ENCODE measurements at places on chromosomes 3 and 15.

- no peak for DNase-seq
Observed at GRCh38 chr15:57827021-57827420, 120.5 kb downstream of the POLR2M start.

GRCh38 chr15:80275961-80276360 is 23.9 kb upstream of the CTXND1 start:
- no peak for DNase-seq

GRCh38 chr3:81435050-81435449 is 326.4 kb downstream of the GBE1 start:
- DNase-seq = no peak

DNA sequence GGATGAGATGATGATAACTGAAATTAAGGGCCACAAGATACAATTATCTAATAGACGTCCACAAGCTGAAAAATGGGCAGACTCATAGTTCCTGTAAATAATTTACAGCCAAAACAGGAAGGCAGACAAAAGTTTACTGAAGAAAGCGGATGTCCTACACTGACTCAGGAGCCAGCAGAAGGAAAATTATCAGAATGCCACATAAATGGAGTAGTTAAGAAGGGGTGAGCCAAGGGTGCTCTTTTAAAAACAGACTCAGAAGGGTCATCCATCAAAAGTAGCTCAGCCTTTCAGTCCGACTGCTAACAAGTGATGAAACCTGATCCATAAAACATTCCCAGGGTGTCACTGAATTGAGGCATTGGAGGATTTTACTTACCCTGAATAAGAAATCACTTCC is 39.8 kb downstream of the TUSC7 start:
- no peak for DNase-seq

GRCh38 chr3:31285833-31286486 is 246.8 kb upstream of the STT3B start:
- no peak for DNase-seq

DNA sequence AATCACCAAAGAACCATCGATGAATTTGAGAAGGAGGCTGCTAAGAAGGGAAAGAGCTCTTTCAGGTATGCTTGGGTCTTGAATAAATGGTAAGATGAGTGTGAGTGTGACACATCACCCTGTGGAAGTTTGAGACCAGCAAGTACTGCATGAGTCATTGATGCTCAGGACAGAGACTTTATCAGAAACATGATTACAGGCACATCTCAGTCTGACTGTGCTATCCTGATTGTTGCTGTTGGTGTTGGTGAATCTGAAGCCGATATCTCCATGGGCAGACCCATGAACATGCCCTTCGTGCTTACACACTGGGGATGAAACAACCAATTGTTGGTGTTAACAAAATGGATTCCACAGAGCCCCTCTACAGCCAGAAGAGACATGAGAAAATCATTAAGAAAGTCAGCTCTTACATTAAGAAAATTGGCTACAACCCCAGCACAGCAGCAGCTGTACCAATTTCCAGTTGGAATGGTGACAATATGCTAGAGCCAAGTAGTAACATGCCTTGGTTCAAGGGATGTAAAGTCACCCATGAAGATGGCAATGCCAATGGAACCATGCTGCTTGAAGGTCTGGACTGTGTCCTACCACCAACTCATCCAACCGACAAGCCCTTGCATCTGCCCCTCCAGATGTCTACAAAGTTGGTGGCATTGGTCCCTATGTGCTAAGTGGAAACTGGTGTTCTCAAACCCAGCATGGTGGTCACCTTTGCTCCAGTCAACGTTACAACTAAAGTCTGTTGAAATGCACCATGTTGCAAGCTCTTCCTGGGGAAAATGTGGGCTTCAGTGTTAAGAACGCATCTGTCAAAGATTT is 20.5 kb downstream of the TM4SF4 start:
- no peak for DNase-seq

GRCh38 chr3:184289426-184289938 is 9.6 kb upstream of the PSMD2 start:
- DNase-seq = peak; percentile 16

- DNase-seq = no peak
Observed at GRCh38 chr15:51585986-51586385, 36.6 kb downstream of the DMXL2 start.

GRCh38 chr15:85457392-85457968 is 77.1 kb downstream of the AKAP13 start:
- peak; percentile 43 for DNase-seq

DNA sequence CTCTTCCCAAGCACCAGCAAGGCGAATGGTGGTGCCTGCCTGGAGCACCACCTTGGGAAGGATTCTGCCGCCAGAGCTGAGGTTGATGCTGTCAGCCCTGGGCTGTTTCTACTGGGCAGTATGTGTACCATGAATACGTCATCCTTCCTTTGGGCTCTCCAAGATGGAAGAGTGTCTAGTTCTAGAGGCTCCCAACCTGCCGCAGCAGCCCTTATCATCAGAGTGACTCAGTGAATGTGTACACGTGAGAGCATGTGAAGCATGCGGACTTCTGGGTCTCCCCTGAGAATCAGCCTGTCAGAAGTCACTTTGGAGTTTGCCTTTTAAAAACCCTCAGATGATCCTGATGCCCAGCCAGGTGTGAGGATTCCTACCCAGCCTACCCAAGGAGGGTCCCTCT is 20.9 kb downstream of the PLA2G4D start:
- DNase-seq = no peak

DNA sequence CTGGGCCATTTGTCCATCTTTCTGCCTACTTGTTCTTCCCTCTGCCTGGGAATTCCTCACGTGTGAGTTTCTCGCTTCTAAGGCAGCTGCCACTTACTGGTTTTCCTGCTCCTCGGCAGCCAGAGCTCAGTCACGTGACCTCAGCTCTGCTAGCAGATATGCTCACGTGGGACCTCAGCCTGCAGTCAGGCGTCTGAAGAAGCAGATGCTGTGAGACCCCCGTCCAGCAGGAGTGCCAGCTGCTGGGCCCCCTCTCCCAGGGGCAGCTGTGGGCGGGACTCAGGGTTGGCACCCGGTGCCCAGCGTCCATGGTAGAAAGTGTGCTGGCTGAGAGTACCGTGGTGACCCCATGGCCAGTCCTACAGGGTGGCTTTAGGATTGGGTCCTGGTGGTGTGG is 161.3 kb upstream of the TLE3 start:
- peak; percentile 31 for DNase-seq

GRCh38 chr3:110324171-110324705 is 747.4 kb upstream of the NECTIN3 start:
- no peak for DNase-seq

DNA sequence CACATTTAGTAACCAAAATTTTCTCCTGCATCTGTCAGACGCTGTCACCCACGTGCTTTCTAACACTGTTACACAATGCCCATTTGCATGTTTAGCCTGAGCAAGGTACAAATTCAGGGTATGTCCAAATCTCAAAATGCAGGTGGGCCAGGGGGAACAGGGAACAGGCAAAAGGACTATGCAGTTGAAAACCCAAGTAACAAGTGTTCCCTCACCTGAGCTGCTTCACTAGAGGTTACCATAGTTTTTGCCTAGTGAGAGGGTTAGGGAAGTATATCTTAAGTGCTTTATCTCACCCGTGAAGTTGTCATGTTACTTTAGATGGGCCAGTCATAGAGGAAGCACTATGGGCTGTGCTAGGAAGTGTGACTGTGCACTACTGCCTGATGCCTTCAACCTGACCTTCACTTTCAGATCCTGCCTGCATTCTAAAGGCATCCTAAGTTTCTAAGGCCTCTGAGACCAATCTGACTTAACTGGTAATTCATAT is 6.0 kb upstream of the TMEM87A start:
- DNase-seq = peak; percentile 33

DNA sequence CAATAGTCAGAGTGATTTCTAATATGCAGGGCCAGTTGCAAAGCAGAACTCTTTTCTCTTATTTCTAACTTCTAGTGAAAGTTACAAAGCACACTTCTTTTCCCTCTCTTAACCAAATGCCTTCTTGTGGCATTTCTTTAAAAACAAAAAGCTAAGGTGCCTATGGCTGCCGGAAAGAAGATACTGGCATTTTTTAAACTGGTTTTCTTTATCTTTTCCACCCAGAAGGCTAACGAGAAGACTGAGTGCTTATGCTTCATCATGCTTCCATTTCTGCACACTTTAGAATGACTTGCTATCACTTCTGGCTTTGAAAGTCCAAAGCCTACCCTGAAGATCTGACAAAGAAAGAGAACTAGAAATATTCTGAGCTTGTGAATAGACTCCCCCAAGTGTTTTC is 141.3 kb downstream of the P2RY1 start:
- DNase-seq = peak; percentile 66

DNA sequence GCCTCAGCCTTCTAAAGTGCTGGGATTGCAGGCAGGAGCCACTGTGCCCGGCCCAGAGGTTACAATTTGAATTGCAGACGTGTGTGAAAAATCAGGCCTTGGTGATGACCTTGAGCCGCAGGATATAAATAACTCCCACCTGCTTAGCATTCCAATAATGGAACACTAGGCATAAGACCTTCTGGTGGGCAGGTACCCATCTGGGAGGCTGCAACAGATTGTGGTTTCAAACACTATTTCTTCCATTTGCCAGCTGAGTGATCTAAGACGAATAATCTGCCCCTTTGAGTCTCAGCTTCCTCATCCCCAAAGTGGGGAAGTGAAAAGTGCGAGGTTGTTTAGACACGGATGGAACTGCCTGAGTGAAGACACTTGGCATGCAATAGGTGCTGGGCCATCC is 47.7 kb upstream of the HERC1 start:
- no peak for DNase-seq

- DNase-seq = no peak
Observed at GRCh38 chr3:126316501-126316939, 40.7 kb downstream of the KLF15 start.

- DNase-seq = no peak
Observed at GRCh38 chr3:185527364-185527763, 25.0 kb downstream of the LIPH start.
